Tongue (tissue), 3 donors: ENCODE measurements at places on chromosomes 5 and 9. TPM values are rescaled to one million over a fixed set of nuclear protein-coding genes. Genes with fewer than 3 reads are reported as not detected.

KLHL3 gene
- total RNA-seq = 15.5 TPM

NRARP gene
- 18.8 TPM for total RNA-seq

LCN9 gene
- not detected for total RNA-seq

ZNF608 gene
- total RNA-seq = 37.8 TPM

FLT4 gene
- 21.8 TPM for total RNA-seq

BSPRY gene
- total RNA-seq = 2.6 TPM

PLCXD3 gene
- under 0.01 TPM for total RNA-seq

STKLD1 gene
- 0.41 TPM for total RNA-seq
